Stimulated activated CD4-positive, alpha-beta T cell treated with anti-CD3 and anti-CD28 coated beads, Interleukin-12 subunit alpha, Interleukin-12 subunit beta, amount 100 ng/mL, for 4 hours (primary cell): ENCODE measurements at places on chromosomes 4 and X.

DNA sequence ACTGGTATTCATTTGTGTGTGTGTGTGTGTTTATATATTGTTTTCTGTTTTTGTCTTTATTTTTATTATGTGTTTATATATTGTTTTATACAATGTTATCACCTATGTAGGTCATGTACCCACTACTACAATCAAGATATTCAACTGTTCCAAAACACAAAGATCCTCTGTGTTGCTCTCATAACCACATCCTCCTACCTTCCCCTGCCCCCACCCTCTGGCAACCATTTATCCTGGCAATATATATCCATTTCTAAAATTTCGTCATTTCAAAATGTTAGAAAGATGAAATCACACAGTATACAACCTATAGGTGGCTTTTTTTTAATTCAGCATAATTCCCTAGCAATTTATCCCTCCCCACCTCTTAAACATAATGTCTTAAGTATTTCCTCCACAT, 18.8 kb upstream of the RPL34 start:
- no peak for DNase-seq

DNA sequence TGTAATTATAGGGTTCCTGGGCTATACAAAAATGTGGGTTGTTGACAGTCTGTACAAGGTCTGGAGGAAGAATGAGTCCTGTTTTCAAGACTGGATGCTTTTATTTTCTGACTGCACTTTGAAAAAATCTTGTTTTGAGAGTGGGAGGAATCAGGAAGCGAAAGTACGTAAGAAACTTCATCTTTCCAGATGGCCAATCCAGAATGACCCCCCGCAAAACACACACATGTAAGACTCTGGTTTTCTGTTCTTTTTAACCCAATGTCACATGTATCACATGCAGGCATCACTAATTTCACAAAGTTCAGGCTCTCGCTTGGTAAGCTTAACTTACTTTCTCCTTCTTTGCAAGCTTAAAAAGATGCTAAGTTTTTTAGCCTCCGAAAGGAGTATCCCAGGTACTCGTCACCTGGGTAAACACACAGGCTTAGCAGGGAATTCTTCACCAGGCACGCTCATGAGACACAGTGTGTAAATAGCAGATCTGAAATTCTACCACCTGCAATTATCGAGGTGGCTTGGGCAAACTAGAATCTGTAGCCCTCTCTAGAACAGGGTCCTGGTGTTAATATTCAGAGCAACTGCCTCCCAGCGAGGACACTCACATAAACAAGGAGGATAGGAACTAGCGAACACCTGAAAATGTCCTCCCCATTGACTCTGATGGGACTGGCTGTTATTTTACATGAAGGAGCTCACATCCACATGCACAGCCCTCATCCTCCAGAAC, 90.7 kb downstream of the NSUN7 start:
- no peak for DNase-seq

GRCh38 chr4:121706595-121707021, 9.8 kb upstream of the ANXA5 start:
- DNase-seq = no peak

- no peak for DNase-seq
These were observed 302.7 kb downstream of the GPM6A start for GRCh38 chr4:175509320-175509719.

- no peak for DNase-seq
These were observed 2.4 kb upstream of the L1CAM start for GRCh38 chrX:153888344-153888743.
